T-helper 2 cell treated with Interferon-gamma antibody and Interleukin-4, amounts not matched to agents 5 μg/mL and 100 μg/mL, for 36 hours (primary cell): ENCODE measurements at places on chromosomes 6 and 20.

GRCh38 chr20:58903614-58904013, 51.1 kb downstream of the GNAS start:
- no peak for DNase-seq

DNA sequence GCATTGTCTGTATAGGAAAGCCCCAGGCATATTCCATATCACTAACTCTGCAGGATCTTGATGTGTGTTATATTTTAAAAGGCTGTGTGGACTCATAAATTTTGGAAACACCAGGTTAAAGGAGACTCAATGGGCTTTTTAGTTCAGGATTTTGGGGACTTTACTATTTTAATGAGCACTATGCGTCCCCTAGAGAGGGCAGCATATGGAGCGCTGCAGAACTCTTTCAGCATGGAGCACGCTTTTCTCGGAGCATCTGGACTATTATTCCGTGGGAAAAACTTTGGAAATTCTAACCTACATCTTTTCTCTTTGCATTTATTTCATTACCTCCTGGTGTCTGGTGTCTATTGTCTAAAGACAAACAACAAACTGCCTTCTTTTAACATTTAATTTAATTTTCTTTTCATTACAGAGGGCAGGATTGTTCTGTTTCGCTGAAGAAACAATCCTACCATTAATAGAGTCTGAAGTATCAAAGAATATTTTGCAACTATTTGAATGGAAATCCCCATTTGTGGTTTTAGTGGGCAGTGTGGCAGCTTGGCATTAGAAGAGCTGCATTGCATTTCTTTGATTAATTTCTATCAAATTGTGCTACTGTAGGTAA, 399.9 kb upstream of the HSF2 start:
- DNase-seq, result no peak

DNA sequence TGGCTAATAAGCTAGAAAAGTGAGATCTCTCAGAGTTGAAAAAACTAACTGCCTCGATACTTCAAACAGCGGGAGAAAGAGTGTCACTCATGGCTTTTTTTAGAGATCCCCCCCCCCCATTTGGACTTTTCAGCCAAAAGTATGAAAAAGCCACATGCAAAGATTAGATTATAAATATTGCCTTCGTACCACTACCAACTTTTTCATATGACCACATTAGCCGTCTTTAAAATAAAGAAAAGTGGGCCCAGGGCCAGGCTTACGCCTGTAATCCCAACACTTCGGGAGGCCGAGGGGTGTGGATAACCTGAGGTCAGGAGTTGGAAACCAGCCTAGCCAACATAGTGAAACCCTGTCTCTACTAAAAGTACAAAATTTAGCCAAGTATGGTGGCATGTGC, 4.4 kb downstream of the PGK2 start:
- DNase-seq, result no peak

DNA sequence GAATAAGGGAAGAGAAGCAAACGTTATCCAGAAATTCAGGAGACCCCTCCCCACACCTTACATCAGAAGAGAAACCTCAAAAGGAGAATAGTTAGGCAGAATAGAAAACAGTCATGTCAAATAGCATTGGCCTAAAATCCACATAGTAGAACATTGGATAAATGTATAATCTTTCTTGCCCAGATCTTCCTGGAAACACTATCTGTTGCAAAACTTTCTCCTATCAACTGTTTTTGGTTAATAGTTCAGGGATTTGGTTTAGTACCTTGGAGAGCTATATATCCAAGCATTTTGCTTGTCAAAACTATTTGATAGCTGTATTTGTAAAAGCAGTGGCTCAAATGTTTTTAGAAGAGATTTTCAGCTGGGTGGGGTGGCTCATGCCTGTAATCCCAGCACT, 74.3 kb upstream of the PHACTR2 start:
- no peak for DNase-seq

- no peak for DNase-seq
These were observed 119.8 kb downstream of the COL12A1 start for GRCh38 chr6:75085931-75086635.

- no peak for DNase-seq
These were observed 47.1 kb downstream of the SCAND1 start for GRCh38 chr20:35907017-35907701.

- DNase-seq, result no peak
These were observed 90.6 kb upstream of the ADGRB3 start for GRCh38 chr6:68544450-68544849.

DNA sequence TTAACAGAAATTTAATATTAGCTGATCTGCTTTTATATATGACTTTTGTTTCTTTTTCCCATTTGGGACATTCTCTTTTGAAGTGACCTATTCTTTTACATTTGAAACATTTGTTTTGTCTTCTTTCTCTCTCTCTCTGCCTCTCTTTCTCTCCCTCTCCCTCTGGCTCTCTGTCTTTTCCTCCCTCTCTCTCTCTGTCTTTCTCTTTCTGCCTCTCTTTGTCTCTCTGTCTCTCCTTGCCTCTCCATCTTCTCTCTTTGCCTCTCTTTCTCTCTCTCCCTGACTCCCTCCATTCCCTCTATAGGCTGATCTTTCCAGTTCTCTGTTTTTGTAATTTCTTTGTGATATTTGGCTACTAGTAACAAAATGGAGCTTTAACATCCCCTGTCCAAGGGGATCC, 52.0 kb upstream of the TULP1 start:
- no peak for DNase-seq

GRCh38 chr6:75503291-75503690, 9.7 kb upstream of the FILIP1 start:
- no peak for DNase-seq
